ENCODE measurements at places on chromosomes 3 and 15.

- DNase-seq = no peak
Measured at GRCh38 chr3:852033-852432, 240.8 kb upstream of the CNTN6 start.

DNA sequence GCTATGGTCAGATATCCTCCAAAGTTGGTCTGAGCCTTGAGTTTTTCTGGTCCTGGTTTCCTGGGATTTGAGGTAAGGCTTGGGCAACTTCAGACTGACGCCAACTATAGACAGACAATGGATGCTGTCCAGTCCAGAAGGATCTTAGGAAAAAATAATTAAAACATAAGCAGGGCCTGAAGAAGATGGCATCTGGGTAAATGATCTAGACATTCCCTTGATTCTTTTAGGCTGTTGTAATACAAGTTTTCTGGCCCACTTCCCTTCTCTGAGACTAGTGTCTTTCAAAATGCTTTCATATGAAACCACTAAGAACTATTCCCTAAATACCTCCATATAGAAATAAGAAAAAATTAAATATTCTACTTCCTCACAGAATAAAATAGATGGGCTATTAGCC is 47.7 kb upstream of the PLXND1 start:
- no peak for DNase-seq

- DNase-seq = no peak
Measured at GRCh38 chr15:86744198-86744780, 664.6 kb downstream of the AGBL1 start.

- DNase-seq = no peak
Measured at GRCh38 chr3:82224661-82225060, 463.2 kb upstream of the GBE1 start.

GRCh38 chr15:74182131-74182530 is 8.6 kb downstream of the ISLR start:
- no peak for DNase-seq

DNA sequence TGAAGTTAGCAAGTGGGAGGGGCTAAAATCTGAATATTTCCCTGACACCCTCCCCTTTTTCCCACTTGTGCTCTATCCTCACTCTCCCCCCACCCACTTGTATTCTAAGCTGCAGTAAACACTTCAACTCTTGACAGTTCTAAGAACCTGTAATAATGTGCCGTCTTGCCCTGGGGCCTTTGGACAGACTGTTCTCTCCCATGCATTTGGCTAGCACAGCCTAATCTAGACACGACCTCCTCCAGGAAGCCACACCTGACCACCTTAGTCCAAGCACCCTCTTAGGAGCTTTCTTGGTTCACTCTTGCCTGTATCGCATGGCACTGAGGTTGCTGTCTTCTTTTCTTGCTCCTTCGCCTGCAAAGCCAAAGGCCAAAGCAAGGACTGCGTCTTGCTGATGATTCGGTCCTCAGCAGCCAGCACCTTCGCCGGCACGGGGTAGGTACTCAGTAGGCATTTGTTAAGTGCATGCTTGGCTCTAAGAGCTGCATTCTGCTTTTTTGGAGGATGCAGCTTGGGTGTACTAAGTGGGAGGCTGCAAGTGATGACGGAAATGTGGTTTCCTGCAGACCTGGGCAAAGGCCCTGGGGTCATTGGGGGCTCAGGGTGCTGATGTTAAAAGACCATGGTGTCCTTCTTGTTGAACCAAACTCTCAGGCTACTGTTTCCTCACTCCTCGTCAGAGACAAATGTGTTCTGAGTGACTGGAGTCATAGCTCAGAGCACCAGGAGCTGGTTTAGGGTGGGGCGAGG is 2.0 kb upstream of the ZNF710 start:
- no peak for DNase-seq

GRCh38 chr3:38739396-38739689 is 76.7 kb downstream of the SCN10A start:
- DNase-seq = no peak

- no peak for DNase-seq
Measured at GRCh38 chr15:73017987-73018386, 34.3 kb upstream of the NEO1 start.

- peak; percentile 26 for DNase-seq
Measured at GRCh38 chr3:44468572-44469520, 8.6 kb downstream of the ZNF445 start.

DNA sequence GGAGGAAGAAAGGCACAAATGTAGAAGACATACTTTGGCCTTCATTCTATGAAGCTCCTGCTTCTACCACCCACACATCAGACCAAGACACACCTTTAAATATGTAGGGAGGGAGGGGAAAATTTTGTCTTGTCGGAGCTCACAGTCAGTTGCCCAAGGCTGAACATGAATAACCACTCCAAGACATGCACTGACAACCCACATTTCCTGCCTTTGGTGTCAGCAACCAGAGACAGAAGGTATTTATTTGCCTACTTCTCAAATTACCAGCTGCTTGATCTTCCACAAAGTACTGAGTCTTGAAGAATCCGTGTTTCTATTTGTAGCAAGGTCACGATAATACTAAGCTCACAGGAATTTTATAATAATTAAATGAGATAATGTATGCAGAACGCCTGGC is 169.7 kb downstream of the KCNMB2 start:
- DNase-seq = no peak

- peak; percentile 14 for DNase-seq
Measured at GRCh38 chr3:170107941-170108340, 70.1 kb downstream of the GPR160 start.

- no peak for DNase-seq
Measured at GRCh38 chr15:34815836-34816235, 20.5 kb upstream of the ACTC1 start.

Measured in stromal cell of bone marrow (primary cell).